Activated naive CD8-positive, alpha-beta T cell treated with anti-CD3 and anti-CD28 coated beads, Interleukin-2, amount 50 U/mL, for 24 hours (primary cell): ENCODE measurements at places on chromosomes 7 and 10.

- no peak for DNase-seq
Observed at GRCh38 chr7:17159500-17160037, 138.9 kb upstream of the AHR start.

- DNase-seq: no peak
Observed at GRCh38 chr10:80274396-80275134, 14.9 kb downstream of the MAT1A start.

DNA sequence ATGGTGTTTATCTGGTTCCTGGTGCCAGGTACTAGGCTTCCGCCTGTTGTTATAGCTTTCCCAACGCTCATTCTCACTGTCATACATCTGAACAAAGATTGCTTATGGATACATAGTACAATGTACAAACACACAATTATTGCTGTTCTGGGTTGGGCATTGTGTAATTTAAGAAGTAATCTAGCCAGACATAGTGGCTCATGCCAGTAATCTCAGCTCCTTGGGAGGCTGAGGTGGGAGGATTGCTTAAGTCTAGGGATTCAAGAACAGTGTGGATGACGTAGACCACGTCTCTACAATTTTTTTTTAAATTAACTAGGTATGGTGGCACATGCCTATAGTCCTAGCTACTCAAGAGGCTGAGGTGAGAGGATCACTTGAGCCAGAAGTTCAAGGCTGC, 9.3 kb upstream of the CROT start:
- no peak for DNase-seq

DNA sequence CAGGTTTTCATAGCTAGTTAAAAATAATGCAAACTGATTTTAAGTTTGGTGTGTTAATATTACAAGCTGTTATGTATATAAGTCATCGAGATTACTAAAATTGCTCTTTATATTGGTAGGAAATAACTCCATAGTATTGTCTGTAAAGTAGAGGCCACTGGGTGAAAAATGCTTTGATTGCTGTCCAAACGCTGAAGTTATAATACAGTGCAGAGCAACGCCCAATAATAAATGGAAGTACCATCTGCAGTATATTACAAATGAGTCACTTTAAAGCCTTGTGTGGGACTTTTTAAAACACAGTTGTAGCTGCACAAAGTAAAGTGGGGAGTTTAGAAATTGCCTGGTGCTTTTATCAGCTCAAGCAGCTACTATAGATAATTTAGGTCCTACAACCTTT, 196.1 kb downstream of the NXPH1 start:
- no peak for DNase-seq

DNA sequence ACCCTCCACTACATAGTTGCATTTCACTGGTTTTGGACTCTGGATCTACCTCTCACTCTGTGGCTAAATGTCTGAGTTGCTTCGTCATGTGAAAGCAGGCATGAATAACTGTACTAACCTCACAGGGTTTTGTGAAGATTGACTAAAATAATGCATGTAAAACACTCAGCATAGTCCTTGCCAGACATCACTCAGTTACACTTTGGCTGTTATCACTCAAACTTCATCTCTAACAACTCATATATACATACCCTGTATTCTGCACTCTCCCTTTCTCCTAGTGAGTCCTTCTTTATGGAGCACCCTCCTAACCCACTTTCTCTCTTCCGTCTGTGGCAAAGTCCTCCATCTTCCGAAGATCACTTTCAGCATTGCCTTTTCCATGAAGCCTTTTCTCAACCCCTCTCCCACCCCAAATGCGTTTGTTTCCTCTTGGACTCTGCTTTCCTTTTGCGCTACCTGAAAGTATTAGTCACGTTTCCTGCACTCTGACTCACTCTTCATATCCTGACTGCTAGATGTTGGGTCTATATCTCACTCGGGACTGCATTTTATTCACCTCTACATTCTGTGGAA, 72.6 kb downstream of the OSBPL3 start:
- DNase-seq: no peak

GRCh38 chr10:72736828-72737220, 44.9 kb downstream of the MCU start:
- no peak for DNase-seq

GRCh38 chr10:77109351-77109994, 528.1 kb downstream of the KCNMA1 start:
- DNase-seq: no peak

DNA sequence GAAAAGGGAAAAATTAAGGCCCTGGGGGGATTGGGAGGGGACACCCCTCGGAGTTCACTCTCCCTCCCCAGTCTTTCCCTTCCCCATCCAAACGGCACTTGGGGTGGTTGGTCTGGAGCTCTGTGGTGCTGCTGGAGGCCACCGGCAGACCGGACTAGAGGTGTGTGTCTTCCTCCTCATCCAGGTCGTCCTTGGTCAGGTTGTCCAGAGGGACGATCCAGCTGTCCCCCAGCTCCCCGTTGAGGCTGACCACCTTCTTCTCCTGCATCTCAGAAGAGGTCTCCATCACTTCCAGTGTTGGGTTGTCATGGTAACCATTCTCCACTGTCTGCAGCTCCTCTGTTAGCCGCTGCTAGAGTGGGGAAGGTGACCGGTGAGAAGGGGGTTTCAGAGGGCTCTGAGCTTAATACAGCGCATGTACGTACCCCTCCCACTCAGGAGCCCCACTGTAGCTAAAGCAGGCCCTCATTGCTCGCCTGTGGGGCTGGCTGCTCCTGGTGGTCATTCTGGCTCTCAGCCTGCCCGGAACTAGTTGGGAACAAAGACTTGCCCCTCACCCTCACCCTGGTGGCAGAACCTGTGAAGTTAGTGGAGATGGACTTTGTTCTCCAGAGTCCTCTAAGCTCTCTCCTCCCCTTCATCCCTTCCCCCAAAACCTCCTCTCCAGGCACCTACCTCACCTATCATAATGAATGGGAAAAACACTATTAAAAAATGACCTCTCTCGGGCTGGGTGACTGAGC, 52.1 kb downstream of the PODXL start:
- DNase-seq: no peak

DNA sequence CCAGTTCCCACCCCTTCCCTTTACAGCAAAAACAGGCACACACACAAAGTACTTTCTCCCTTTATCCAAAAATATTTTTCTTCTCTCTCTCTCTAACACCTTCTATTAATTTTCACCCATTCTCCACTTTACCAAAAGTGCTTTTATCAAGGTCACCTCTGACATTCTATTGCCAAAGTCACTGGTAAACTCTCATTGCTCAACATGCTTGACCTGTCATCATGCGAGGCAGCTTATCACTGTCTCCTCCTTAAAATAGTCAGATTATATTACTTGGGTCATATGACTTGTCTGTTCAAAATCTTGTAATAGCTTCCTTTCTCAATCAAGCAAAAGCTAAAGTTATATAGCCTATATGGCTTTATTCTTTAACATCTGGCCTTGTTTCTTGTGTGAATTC, 28.6 kb downstream of the MACC1 start:
- no peak for DNase-seq

- no peak for DNase-seq
Observed at GRCh38 chr7:40915071-40915470, 780.3 kb downstream of the SUGCT start.

DNA sequence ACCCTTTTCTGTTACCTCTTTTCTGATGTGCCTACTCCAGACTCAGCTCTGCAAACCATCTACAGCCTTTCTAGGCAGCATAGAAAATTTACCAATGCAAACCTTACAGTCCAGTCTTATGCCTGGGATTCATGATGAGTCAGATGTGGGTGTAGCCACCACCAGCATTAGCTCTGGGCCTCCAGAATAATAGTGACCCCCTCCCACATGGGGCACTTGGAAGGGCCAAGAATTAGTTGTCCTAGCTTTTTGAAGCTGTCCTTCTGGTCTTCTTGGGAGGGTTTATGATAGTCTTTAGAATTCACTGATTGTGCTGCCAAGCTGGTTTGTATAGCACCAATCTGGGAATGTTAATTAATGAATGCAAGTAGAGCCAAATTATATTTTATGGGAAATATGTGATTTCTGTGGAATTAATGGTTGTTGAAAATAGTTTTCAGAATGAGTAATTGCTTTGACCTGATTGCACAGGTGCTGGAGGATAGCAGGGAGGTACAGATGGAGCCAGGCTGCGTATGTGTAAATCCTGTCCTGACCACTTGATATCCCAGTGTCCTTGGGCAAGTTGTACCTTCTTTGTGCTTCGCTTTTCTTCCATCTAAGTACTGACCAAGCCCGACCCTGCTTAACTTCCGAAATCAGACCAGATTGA, 94.8 kb downstream of the CPED1 start:
- no peak for DNase-seq

GRCh38 chr10:113425008-113425407, 127.8 kb upstream of the HABP2 start:
- DNase-seq: no peak

DNA sequence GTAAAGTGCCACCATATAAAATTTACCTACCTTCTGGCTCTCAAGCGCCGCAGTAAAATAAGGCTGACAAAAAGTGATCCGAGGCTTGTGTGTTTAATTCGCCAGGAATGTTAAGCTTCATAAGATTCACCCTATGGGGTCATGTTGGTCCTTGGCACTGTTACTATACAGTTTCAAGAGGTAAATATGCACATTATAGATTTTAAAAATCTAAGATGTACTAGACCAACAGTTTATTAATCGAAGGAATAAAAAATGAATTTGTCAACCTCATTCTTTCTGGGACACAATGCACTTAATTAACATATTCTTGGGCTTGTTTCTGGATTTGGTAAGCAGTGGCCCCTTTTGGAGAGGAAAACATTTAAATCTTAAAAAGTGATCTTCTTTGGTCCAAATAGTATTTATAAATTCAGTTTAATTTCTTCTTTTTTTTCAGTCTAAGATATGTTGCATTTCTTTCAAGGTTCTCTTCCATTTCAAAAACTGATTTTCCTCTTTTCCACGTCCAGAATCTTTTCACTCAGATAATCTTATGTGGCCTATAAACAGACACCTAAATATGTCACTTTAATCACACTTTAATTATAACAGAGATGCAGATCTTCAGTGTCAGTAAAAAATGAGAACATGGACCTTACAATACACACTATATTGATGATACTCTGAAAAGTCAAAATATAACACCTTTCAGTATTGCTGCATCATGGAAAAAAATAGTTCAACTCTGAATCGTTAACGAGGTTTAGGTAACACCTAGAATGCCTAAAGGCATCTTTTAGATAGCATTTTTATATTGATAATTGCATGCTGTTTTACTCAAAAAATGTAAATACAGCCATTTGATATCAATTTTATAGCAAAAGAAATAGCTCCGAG, 3.8 kb upstream of the SKIDA1 start:
- DNase-seq: no peak
